Activated T-cell treated with anti-CD3 and anti-CD28 coated beads for 48 hours (primary cell): ENCODE measurements at places on chromosomes 12 and 14.

DNA sequence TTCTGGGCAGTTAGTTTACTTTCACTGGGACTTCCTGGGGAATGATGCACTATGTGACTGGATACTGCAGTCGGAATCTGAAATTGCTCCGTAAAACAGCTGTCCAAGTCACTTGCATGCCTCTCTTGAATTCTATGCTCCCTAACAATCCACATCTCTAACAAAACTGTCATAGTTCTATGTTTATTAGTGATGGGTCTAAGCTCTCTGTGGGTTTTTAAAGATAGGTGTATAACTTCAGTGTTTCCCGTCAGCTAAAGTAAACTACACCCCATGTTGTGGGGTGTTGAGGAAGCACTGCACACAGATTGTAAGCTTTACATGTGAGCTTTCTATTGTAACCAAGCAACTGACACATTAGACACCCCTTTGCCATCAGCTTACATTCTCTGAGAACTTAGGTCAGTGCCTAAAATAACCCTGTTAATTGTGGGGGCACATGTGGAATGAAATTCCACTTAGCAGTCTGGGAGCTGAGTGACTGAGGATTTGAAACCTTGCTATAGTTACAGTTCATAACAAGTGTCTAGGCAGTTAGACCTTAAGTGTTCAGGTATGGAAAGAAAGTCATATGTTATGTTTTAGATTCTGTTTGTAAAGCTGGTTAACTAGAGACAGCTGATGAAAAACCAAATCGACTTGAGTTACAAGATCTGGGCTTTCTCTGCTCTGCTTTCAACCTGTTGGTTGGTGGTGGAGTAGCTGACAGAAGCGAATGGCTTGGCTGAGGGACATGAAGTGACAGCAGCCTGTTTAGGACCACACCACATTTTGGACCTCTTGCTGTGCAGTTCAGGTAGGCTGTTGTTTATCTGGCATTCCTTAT, 165.7 kb downstream of the AKAP6 start:
- DNase-seq, result no peak

DNA sequence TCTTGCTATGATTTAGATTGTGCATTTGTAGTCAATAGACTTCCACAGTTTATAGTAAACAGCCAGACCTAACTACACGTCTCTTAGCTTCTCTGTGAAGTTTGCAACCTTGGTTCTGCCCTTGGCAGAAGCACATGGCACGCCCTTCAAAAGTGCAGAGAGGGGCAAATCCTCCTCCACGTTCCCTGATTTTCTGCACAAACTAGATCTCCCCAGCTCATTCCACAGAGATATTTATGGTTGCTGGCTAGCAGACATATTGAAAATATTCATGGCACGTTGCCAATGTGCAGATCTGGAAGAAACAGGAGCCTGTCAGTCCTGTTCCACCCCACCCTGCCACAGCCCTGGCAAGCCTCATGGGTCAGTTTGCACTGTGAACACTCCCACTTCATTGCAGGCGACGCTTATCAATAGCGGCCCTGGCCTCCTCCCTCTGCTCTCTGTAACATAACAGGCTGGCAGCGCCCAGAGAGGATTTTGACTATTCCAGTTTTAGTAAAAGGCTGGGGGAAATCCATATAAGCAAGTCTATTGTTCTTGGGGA, 6.5 kb upstream of the LGALS3 start:
- no peak for DNase-seq

DNA sequence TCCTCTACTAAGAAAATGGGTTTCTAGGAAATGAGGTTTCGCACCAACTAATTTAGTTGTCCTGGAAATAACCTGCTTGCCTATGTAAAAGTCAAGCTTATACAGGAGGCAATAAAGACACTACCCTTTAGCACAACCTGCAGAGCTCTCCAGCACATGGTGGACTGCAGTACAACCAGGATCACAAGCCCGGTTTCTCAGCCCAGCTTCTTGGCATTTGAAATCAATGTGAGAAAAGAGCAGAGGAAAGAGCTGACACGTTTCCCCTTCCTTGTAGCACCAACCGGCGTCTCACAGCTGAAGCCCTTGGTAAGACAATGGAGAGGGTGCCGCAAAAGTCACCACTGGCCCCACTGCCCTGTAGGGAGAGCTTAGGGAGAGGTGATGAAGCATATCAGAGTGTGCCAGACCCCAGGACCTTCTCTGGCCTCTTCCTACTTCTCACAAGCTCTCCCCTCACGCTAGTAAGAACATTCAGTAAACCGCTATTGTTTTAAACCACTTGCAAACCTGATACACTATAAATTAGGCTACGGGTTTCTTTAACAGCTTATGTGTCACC, 8.6 kb downstream of the SPTLC2 start:
- no peak for DNase-seq

GRCh38 chr14:71452539-71452938, 479.7 kb upstream of the RGS6 start:
- no peak for DNase-seq

DNA sequence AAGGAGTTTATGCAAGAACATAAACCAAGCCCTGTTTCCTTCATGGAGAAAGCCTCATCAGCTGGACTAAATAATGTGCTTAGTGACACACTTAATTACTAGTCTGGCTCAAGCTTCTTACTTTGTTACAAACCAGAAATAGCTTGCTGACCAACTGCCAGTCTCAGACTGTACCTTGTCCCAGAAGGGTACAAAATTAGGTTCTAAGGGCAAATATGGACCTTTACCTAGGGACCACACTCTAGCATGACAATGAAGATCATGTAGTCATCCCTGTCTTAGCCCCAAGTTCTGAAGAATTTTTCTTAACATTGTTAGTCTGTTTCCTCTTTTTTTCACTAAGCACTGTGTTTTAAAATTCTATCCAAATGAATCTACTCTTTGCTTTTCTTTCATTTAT, 2.2 kb downstream of the AMN1 start:
- DNase-seq, result no peak

DNA sequence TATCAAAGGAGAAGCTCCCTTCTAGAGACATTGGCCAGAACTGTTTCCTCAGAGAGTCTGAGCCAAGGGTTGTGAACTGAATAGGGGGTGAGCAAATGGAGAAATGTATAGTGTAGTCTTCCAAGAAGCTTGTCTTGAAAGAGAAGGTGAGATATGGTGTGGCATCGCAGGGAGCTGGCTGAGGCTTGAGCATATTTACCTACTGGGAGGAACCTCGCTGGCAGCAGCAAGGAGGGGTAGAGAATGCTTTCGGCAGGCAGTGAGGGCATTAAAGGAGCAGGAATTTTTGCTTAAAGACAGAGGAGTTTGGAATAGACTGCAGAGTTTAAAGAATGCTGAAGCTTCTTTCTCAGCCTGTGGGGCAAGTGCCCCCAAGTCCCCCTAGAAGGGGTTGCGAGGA, 59.3 kb upstream of the PRMT8 start:
- DNase-seq, result no peak
